Glutamatergic neuron (in vitro differentiated cells): ENCODE measurements at places on chromosomes 16 and 17. TPM values are rescaled to one million over a fixed set of nuclear protein-coding genes. Genes with fewer than 3 reads are reported as not detected.

- DNase-seq, result no peak
Measured at GRCh38 chr17:36127199-36127893, 23.7 kb downstream of the CCL4 start.

- no peak for DNase-seq
Measured at GRCh38 chr16:65289022-65289421, 167.2 kb upstream of the CDH11 start.

DNA sequence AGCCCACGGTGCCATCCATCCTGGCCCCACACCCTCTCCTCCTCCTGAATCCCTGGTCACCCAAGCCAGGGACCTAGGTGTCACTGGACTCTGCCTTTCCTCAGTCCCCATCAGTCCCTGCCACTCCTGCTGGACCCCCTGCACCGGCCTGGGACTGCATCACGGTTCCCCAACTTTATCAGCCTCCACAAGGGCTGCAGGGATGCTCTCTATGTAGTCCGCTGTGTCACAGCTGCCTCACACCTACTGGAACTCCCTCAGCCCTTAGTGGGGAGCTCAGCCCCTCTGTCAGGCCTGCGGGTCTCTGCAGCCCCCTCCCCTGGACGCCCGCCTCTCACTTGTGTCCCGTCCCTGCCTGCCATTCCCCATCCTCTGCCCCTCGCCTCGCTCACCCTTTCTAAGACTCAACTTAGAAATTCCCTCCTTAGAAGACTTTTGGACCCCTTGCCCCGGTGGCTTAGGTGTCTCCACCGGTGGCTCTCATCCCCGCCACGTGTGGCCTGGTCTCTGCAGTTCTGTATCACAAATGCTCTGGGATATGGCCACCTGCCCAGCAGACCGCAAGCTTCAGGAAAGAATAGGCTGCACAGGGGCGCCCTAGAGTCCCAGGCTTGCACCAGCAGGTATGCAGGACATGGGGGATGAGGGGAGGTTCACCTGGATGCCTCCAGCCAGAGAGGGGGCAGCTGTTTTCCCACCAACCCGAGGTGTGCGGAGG is 62.9 kb downstream of the PRMT7 start:
- DNase-seq, result no peak

- DNase-seq, result no peak
Measured at GRCh38 chr17:74918906-74919305, 4.1 kb downstream of the USH1G start.

Gene CRYBA1
- 2.7 TPM for total RNA-seq

Gene MYH13
- not detected for total RNA-seq

Gene ENPP7
- total RNA-seq, result not detected

Gene CNGB1
- 0.91 TPM for total RNA-seq

Gene LRRC75A
- total RNA-seq, result 7.3 TPM

Gene C17orf50
- total RNA-seq, result not detected
